Colonic mucosa (tissue), 4 donors: ENCODE measurements at places on chromosomes 4 and X. TPM values are rescaled to one million over a fixed set of nuclear protein-coding genes. Genes with fewer than 3 reads are reported as not detected.
A peak's percentile ranks its signal among the peaks of the same experiment; 100 is the strongest.

DNA sequence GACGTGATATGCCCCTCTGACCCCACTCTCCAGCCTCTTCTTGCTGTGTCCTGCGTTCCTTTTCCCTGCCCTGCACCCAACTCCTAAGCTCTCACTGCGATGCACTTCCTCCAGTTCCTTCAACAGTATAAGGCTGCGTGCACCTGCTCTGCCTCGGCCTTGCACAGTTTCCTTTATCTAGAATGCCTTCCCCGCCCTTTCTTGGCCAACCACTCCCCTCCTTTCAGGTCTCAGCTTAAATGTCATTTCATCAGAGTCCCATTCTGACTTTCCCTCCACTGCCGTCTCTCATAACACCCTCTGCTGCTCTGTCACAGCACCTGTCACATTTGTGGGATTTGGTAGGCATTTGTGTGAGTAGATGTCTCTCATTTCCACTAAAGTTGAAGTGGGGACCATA is 58.4 kb upstream of the NEIL3 start:
- peak; percentile 26 for DNase-seq

DNA sequence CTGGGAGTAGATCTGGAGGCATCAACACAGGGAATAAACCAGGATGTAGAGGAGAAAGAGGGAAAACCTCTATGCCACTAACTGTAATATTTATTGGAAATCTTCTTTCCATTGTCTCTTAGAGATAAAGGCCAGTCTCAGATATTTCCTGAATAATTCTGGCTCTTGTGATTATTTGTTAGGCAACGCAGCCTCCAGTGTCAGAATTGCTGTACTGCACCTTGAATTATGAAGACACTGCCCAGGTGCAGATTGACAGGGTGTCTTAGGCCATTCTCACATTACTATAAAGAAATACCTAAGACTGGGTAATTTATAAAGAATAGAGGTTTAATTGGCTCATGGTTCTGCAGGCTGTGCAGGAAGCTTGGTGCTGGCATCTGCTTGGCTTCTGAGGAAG is 100.7 kb upstream of the ZDHHC15 start:
- no peak for DNase-seq

- no peak for DNase-seq
These were observed 26.0 kb upstream of the BMP2K start for GRCh38 chr4:78749972-78750727.

DNA sequence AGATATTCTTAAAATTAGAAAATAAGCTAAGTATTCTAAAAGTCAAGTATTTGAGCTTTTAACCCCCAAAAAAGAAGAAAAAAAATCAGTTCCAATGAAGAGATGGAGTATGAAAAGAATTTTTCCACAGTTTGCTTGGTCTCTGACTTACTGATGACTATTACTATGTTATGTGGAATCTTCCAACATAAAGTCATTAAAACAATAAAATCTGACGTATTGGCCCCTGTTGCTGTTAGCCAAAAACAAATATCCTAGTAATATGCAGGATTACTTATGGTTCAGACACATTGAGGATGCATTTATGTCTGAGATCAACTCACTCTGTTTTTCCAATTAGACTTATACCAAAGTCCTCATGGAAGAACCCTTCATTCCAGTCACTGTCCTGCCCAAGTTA is 517.2 kb upstream of the ADGRL3 start:
- no peak for DNase-seq

DNA sequence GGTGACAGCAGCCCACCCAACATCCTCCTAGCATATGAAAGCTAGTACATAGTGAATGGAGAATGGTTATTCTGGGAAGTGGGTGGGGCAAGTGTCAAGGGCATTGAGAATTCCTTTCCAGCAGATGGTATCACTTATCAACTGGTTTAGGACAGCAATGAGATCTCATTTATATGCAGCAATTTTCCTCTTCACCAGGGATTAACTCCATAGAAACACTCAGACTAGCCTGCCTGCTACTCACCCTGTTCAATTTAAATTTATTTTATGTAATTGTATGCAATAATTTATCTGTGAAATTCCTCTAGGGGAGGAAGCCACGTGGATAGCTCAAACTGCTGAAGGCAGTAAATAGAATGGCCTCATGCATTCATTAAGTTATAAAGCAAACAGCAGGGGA is 101.6 kb upstream of the MID1IP1 start:
- DNase-seq = no peak

- no peak for DNase-seq
These were observed 41.2 kb downstream of the SH3RF1 start for GRCh38 chr4:169229571-169230028.

GRCh38 chr4:19832411-19832810 is 419.3 kb upstream of the SLIT2 start:
- no peak for DNase-seq

- DNase-seq = no peak
These were observed 286.3 kb downstream of the ANKRD50 start for GRCh38 chr4:124426279-124426678.

DNA sequence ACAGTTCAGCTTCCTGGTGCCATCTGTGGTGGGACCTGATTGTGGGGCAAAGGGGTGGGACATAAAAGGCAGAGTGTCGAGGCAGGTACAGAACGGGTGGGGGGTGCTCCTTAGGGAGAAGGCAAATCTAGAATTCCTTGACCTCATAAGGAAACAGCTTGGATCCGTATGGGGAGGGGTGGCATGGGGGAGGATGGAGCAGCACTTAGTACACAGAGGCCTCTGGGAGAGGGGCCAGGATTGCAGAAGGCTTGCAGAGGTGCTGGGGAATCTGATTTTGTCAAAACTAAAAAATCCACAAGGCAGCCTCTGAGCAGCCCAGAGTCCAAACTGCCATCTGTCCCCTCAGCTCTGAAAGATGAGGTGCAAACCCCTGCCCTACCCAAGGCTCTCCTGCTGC is 2.3 kb upstream of the EMD start:
- no peak for DNase-seq

GRCh38 chr4:151940926-151941617 is 180.3 kb upstream of the GATB start:
- no peak for DNase-seq

DNA sequence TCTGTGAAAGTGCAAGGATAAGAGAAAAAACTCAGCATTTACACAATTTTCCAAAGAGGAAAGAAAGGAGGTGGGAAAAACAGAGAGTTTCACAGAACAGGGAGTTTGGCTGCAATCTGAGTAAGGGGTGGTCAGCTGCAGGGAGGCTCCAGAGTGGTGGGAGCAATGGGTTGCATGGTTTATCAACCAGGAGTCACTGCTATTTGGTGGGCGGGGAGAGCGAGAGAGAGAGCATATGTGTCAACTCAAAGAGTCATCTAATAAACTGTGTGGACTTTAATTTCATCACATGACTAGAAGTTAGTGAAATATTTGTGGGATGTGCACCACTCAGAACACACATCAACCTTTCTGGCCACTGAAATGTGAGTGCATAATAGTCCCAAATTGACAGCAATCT is 94.6 kb downstream of the FAM13A start:
- DNase-seq = no peak

DNA sequence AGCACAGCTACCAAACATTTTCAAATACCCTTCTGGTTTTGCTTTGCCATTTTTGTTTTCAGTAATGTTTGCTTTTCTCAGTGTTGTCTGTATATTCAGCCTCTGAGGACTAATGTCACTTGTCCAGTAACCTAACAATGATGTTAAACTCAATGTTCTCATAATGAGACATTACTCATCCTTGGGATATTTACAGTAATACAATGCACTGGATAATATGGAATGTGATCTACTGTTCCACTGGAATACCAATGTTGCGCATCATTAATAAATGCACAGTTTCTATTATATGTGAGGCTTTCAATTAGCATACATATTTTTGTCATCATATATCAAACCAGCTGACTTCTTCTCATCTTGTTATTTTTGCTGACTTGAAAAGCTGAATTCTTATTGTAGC is 259.1 kb downstream of the SH2D1A start:
- DNase-seq = no peak

DNA sequence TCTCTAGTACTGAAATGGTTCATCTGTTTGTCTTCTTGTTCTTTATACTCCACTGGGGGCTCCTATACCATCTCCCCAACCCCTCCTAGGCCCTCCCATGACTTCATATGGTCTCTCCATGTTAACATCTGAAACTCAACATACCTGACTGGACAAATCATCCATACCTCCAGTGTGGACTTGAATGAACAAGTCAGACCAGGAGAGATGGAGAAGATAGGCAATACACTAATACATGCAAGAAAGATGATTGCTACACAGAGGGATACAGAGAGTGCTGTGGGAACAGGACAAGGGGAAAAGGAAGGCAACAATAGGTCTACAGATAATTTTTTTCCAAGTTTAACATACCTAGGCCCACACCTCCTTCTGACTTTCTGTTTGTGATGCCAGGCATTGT is 175.1 kb downstream of the FHIP1A start:
- DNase-seq = no peak

GRCh38 chr4:168570466-168570865 is 73.6 kb downstream of the PALLD start:
- DNase-seq = no peak

DNA sequence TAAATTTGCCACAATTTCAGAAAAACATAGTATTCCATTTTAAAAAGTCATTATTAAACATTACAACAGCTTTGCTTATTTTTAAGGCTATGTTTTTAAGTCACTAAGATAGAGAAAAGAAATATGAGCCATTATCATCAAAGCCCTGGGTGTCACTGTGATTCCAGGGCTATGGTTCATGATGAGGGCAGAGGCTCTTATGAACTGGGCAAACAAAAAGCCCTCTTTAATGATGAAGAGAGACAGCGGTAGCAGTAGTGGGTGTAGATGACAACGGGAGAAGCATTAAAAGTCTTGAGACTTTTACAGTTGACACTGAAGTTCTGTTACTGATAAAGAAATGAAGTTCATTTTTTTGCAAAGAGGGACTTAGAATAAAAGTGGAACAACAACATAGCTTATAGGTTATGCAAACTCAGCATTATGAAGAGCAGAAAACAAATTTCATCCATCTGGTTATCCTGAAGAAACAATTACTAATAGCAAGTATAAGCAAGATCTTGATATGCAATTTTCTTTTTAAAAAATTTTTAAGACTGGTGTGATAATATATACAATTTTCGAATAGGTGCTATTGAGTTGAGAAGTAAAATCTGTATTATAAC is 202.7 kb upstream of the ETNPPL start:
- no peak for DNase-seq

DNA sequence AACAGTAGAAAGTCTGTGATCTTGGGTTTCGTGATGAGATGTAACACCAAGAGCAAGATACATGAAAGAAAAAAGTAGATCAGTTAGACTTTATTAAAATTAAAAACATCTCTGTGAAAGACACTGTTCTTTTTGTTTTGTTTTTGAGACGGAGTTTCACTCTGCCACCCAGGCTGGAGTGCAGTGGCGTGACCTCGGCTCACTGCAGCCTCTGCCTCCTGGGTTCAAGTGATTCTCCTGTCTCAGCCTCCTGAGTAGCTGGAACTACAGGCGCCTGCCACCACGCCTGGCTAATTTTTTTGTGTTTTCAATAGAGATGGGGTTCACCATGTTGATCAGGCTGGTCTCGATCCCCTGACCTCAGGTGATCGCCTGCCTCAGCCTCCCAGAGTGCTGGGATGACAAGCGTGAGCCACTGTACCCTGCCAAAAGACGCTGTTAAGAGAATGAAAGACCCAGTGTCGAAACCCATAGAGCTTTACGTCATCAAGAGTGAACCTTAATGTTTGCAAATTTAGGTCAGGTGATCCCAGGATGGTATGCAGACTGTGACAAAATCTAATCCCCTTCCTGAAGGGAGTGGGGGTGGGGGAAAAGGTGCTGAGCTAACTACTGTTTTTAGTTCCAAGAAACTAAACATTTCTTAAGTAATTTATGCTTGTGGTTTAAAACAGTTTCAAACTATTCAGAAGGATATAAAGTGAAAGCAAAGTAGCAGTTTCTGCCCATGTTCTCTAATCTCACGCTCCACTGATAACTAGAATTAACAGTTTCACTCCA is 8.0 kb downstream of the OFD1 start:
- DNase-seq = no peak

DNA sequence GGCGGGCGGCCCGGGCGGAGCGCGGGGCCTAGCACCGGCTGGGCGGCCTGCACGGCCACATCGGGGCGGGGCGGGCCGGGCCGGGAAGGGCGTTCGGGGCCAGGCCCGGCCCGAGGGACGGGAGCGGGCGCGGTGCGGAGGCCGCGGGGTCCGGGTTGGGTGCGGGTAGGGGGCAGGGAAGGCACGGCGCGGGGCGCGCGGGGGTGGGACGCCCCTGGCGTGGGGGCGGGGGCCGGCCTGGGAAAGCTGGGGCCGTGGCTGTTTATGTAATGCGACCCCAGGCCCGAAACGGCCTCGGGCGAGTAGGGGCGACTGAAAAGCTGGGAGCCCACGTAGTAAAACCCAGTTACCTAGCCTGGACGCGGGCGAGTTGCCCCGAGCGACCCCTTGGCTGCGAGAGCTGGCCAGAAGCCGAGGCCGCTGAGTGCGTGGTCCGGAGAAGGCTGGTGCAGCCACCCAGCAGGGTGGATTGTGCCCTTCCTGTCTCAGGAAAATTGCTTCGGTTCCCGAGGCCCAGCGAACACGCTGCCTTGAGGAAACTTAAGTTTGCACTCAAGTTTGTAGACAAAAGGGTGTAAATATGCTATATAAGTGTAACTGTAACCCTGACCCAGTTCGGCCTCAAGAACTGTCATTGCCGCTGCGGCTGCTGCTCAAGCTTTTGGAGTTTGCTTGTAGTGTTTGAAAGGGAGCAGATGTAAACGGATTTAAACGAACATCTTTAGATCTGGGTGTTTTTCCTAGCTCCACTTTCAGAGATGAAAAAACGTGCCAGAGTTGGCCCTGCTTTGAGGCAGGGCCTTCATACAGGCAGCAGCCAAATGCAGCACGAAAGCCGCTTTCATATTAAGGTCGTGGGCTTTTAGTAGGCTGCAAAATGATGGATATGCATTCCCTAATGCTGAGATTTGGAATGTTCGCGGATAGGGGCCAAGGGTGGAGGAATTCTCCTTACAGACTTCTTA is 674 bp downstream of the SEC24B start:
- peak; percentile 44 for DNase-seq

- DNase-seq = no peak
These were observed 204.8 kb upstream of the LDB2 start for GRCh38 chr4:17103231-17103630.

GRCh38 chrX:45794323-45794994 is 593.8 kb upstream of the DIPK2B start:
- DNase-seq = no peak

MTMR8 gene
- total RNA-seq = 5.8 TPM

CENPVL1 gene
- total RNA-seq = not detected

ZDHHC15 gene
- total RNA-seq = 0.35 TPM

RAB39B gene
- total RNA-seq = 0.17 TPM

CLDN22 gene
- not detected for total RNA-seq

F8A2 gene
- not detected for total RNA-seq

SRPK3 gene
- 2.3 TPM for total RNA-seq

ADH7 gene
- not detected for total RNA-seq

MAMLD1 gene
- 0.93 TPM for total RNA-seq

ZRSR2 gene
- total RNA-seq = 7.9 TPM

TEC gene
- total RNA-seq = 2.1 TPM

NDNF gene
- 30.4 TPM for total RNA-seq

CLCN5 gene
- 10.0 TPM for total RNA-seq

TACR3 gene
- total RNA-seq = not detected

TSPYL2 gene
- total RNA-seq = 6.2 TPM

DGKK gene
- not detected for total RNA-seq

SLC49A3 gene
- 8.4 TPM for total RNA-seq

ETDB gene
- not detected for total RNA-seq
